Stimulated activated CD8-positive, alpha-beta memory T cell treated with anti-CD3 and anti-CD28 coated beads, Interleukin-15, amount 100 ng/mL, for 1 hour (primary cell): ENCODE measurements at places on chromosomes 2 and 18.

DNA sequence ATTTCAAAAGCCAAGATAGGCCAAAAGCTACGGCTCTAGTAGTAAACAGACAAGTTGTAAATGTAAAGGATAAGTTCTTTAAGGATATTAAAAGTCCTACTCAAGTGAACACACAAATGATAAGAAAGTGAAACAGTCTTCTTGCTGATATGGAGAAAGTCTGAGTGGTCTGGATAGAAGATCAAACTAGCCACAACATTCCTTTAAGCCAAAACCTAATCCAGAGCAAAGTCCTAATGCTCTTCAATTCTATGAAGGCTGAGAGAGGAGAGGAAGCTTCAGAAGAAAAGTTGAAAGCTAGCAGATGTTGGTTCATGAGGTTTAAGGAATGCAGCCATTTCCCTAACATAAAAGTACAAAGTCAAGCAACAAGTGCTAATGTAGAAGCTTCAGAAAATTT lies 111.7 kb upstream of the ZEB2 start:
- no peak for DNase-seq

- no peak for DNase-seq
Measured at GRCh38 chr2:1791006-1791605, 46.8 kb upstream of the PXDN start.

DNA sequence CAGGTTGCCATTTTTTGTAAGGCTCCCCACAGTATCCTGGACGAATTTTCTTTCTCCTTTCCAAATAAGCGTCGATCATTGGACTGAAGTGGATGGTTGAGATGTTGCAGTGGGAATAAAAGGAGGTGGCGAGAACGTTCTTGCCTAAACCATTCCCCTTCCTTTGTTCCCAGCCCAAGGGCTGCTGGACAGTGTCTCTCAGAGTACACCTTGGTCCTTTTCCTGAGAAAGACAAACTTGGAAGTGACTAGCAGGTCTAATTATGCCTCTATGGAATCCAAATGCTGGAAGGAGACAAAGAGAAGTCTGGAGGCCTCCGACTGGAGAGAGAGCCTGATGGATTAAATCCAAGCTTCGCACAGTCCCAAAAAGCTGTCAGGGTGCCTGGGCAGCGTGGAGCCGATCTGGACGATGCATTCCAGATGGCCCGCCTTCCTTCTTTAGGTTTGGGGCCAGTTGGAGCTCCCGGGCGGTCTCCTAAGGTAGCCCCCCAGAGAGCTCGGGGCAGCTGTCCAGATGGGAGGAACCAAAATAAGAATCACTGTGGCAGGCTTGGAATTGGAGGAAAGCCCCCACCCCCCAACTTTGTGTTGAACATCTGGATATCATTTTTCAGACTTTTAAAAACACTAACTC lies 186.8 kb downstream of the TMEM247 start:
- no peak for DNase-seq

DNA sequence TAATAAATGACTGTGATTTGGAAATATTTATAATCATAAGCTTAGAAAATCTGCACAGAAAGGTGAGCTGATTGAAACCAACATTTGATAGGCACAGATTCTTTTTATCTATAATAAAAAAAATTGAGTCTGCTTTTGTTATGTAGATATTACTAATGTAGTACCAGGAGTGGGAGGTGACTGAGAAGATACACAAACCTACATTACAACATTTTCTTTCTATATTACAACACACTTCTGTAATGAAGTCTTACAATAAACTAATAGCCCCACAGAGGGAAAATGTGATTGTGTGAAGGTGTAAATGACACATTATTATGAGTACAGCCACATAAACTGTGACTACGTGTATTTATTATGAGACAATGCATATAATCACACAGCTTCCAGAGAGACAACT lies 241.6 kb downstream of the PIEZO2 start:
- no peak for DNase-seq

GRCh38 chr18:49017813-49018553 lies 67.2 kb upstream of the SMAD7 start:
- DNase-seq = no peak

DNA sequence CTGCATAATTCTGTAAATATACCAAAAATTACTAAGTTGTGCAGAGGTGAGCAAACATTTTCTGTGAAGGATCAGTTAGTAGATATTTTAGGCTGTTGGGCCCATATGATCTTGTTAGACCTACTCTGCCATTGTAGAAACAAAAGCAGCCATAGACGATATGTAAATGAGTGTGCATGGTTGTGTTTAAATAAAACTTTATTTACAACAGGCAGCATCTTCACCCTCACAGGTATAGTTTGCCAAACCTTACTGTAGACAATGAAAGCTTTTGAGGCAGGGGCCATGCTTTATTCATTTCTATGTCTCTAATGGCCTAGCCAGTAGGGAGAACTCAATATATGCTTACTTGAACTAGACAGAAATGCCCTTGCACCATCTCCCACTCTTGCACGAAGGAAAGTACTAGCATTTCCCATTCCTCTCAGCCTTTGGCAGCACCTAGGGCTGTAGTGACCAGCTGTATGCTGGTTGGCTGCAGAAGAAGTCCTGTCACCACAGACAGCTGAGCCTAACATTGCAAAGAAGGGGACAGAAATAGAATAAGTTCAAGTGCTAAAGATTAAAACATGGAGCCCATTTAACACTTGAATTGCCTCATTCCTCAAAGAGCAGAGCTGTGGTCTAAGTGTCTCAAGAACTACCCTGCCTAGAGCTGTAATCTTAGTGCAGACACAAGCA lies 305.1 kb upstream of the MGAT5 start:
- no peak for DNase-seq

GRCh38 chr2:120908314-120908975 lies 172.8 kb downstream of the GLI2 start:
- no peak for DNase-seq

DNA sequence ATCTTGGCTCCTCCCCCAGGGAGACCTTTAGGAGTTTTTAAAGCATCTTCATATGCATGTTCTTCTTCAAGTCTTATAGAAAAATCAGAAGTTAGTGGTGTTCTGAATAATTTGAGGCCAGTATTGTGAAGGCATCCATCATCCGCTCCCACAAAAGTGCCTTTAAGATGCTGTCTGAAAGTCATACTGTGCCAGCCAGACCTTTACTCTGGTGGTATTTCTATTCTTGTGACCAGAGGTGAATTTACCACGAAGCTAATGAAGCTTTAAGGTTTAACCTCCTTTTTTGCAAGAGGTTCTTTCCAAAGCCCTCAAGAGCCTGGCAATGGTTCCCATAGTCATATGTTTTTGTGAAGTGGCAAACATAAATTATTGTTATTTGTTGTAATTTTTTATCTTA lies 54.3 kb downstream of the SLC40A1 start:
- no peak for DNase-seq

DNA sequence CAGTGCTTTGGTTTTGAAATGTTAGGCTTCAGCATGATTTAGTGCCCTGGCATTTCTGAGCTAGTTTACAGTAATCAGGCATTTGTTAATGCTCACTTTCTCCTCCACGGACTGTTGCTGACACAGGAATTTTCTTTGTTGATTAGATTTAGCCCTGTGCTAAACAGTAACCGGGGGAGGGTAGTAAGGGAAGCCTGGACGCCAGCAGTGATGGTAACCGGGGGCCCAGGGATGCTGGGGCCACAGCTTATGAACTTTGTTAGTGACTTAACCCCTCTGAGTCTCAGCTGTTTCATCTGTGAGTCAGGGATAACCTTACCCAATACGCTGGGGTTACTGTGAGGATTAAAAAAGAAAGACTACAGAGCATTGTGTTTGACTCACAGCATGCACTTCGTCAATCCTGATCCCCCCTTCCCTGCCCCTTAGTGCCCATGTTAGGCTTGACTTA lies 33.5 kb downstream of the KLHL29 start:
- no peak for DNase-seq

GRCh38 chr2:69617744-69618143 lies 25.8 kb downstream of the AAK1 start:
- no peak for DNase-seq

DNA sequence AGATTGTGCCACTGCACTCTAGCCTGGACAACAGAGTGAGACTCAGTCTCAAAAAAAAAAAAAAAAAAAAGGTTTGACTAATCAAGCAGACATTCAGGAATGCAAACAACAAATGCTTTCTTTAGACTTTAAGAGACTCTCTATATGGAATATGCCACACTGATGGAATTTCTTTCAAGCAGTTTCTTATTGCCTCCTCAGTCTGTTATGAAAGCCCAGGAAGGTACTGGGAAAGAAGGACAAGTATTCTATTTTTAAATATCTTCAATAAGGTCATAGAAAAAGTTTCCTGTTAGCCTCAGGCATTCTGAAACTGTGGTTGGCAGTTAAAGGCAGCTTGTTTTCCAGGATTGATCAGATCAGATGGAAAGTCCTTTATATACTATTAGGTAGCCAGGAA lies 241.6 kb downstream of the PIK3C3 start:
- DNase-seq = no peak

DNA sequence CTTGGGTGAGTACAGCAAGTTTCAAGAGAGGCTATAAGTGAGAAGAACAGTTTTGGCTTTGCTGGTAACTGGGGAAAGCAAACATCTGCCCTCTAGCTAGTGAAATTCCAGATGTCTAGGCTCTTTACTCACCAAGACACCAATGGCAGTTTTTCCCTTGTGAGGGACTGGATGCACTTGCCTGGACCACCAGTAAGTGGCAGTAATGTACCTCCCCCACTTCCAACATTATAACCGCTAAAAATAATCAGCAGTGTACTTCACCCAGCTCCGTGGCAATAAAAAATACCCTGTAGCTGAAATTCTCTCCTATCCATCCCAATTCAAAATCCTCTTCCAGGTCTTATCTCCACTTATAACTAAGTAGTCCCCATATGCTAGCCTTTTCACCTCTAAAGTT lies 383.9 kb downstream of the ARHGAP15 start:
- DNase-seq = no peak

- no peak for DNase-seq
Measured at GRCh38 chr18:58398648-58399398, 230.1 kb downstream of the ALPK2 start.

- no peak for DNase-seq
Measured at GRCh38 chr18:25237571-25238267, 114.2 kb downstream of the ZNF521 start.

- DNase-seq = no peak
Measured at GRCh38 chr2:54483426-54483825, 27.3 kb downstream of the SPTBN1 start.

- no peak for DNase-seq
Measured at GRCh38 chr2:74847070-74847858, 13.3 kb downstream of the HK2 start.

DNA sequence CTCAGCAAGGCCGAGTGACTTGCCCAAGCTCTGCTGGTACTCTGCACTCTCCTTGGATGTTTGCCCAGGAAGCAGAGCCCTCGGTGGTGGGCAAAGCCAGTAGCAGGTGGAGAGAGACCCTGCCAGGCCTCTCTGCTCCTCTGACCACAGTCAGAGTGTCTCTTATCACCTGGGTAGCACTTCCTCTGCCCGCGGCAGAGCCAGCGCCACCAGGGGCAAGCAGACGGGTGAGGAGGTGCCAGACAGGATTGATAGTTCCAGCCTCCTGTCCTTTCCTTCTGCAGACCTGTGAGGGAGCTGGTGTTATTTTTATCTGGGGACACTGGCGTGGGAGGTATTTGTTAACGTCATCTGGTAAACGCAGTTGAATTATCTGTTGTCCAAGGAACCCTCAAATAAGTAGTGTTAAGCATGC lies 152.9 kb downstream of the SMAD7 start:
- no peak for DNase-seq

DNA sequence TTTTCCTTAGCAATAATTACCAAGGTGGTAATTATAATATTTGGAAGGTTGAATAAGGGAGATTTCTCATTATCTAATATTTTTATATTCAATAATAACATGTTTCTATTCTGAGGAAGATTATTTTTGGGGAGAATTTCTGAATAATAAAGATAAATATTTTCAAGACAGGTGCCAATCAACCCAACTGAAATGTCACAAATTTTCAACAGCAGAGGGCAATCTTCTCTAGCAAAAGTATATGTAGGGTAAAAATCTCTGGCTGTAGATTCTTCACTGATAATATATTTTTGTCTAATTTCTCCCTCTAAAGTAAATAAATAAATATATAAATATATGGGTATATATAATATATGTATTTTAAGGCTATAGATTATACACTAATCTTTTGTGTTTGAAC lies 1187.2 kb upstream of the CRIM1 start:
- no peak for DNase-seq

DNA sequence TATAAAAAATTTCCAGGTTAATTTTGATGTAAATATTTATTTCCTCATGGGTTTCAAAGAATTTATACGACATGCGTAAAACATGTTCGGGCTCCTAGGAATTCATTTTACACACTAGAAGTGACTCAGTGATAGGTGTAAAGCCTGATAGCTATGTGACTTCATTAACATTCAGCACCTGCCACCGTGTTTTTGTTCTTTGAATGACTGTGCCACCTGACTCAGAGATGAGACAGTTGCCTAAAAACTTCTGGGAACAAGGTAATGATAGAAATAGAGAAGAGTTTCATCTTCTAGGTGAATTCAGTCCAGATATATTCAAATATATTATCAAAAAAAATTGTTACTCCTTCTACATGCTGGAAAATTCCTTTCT lies 10.0 kb downstream of the IL1R2 start:
- no peak for DNase-seq

DNA sequence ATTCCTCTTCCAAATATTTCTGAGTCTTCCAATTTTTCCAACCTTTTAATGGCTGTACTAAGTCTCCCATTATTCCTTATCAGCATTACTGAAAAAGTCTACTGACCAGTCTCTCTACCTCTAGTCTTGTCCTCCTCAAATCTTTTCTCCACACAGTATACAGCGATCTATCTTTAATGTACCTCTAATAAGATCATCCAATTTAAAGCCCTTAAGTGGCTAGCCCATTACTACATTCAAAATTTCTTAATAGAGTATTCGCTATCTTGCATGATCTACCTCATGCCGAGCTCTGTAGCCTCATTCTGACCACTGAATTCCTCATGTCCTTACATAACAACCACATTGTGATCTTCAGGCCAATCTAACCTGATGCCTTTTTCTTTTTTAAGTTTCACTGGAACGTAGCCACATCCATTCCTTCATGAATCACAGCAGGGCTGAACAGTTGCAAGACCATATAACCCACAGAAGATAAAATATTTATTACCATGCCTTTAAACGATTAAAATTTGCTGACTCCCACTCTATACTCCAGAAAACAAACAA lies 57.9 kb downstream of the SLC66A3 start:
- DNase-seq = no peak

DNA sequence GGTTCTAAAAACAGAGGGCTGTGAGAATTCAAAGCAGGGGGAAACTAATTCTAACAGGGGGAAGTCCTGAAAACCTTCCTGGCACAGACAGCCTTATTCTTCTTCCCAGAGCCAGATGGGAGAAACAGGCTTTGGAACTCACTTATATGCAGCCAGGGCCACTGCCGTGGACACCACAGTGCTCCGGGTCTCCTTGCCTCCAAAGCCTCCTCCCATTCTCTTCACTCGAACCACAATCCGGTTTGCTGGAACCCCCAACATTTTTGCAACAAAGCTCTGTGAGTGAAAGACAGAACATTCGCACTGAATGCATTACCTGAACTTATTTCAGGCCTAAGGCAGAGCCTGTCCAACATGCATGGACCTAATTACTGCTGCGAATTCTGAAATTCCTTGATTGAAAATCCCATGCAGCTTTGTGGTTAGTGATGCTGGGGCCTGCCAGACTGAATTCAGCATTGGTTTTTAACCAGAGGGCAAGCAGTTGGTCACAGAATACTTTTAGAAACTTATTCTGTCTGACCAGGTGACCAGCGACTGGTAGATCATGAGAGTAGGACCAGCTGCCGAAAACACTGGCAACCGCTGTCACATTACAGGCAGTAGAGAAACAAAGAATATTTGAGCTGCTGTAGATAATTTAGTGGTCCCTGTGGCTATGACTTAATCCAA lies 48.6 kb downstream of the XDH start:
- DNase-seq = no peak
